ENCODE measurements at places on chromosomes 4 and X.

DNA sequence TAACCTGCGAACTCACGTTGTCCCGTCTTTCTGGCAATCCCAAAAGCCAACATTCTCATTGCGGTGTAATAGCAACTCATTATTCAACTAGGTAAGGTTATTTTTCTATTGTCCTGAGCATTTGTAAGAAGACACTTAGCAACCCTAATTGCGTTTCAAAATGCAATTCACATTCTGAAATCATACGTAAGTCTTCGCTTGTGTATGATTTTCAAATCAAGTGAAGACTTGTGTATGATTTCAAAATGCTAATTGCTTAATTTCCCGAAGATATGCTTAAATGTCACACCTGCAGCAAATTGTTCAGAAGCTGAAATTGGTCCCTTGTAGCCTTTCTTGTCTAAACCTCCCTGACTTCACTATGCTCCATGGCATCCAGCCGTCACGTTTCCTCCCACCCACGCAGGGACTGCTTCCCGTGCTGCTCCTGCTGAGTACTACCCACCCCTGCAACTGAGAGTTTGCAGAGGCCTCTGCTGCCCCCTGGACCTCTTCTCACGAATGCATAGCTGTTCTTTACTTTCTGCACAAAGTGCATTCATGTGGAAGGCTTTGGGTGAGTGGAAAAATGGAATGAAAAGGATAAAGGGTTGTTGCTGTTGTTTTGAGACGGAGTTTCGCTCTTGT is 40.8 kb upstream of the CLDN24 start:
- DNase-seq = peak; percentile 30

- DNase-seq = no peak
These were observed 63.4 kb downstream of the NFKB1 start for GRCh38 chr4:102564399-102565059.

DNA sequence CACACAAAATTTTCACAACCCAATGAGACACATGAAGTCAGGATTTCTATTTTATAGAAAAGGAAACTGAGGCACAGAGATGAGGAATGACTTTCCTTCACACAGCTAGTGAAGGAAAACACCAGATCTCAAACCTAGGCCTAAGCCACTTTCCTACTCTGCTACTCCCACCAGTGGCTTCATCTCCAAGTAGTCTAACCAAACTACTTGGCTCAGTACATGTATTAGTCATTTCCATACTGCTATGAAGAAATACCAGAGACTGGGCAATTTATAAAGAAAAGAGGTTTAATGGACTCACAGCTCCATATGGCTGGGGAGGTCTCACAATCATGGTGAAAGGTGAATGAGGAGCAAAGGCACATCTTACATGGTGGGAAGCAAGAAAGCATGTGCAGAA is 196.6 kb downstream of the EVC2 start:
- DNase-seq = no peak

DNA sequence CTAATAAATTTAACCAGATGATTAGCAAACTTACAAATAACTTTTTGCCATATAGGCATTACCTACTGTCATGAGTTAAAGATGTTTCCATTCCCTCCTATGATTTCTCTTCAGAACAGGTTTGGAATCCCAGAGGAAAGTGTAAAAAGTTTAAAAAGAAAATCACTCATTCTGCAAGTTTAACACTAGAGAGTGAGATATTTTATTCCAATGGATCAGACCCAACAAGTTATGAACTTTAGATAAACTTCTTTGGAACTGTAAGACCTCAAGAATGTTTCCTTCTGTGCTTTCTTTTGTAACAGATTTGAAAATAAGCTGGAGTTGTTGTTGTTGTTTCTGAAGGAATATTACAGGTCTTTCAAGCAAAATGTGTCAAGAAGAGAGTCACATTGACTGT is 51.6 kb downstream of the PPP3CA start:
- DNase-seq = no peak

DNA sequence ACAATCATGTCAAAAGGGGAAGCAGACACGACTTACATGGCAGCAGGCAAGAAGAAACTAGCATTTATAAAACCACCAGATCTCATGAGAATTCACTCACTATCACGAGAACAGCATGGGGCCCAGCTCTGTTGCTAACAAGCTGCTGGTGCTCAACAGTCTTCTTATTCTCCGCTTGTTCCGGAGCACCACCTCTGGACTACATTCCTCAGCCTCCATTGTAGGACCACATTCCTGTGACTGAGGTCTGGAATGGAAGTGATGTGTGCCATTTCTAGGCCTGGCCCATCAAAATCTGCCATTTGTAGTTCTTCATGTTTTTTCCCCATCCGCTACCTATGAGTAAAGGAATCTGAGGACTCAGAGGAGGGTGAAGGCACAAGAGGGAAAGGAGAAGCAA is 111.5 kb upstream of the PTCHD1 start:
- DNase-seq = no peak

DNA sequence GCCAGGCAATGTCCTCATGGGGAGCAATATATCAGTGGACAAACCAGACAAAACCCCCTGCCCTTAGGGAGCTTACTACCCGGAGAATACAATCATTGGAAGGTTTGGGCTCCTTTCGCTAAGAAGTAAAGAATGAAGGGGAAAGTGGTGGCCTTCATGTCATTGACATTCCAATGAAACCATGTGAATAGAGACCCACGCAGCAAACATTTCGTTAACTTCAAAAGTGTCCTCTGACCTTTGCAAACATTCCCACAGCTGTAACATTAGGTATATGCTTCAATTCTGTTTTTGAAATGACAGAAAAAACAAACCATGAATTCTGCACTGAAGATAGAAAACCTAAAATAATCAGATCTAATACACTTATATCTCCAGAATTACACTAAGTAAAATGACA is 7.0 kb downstream of the ATP8A1 start:
- no peak for DNase-seq

DNA sequence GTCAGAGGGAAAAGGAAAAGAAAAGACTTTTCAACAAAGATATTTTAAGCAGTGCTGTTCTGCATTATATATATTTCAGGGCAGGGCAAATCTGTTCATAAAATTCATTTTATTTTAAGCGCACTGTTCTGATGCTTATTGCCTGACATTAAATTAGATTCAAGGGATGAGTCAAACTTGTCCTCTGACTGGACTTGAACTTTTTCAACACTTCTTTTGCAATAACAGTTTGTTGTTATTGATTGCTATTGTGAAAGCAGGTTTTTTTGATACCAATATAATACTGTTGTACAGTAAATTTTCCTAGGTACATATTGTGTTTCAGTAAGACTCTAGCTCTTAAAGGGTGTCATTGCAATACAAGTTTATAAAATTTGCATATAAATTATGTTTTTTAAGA is 481.3 kb downstream of the NAF1 start:
- DNase-seq = no peak

GRCh38 chr4:53804719-53805118 is 213.4 kb upstream of the LNX1 start:
- DNase-seq = peak; percentile 72

- no peak for DNase-seq
These were observed 418.0 kb downstream of the SH2D1A start for GRCh38 chrX:124764354-124764753.

GRCh38 chr4:153553819-153554170 is 87.6 kb downstream of the TMEM131L start:
- DNase-seq = no peak

- no peak for DNase-seq
These were observed 46.5 kb upstream of the FAT4 start for GRCh38 chr4:125268068-125268755.

- no peak for DNase-seq
These were observed 3.2 kb downstream of the GATA1 start for GRCh38 chrX:48789366-48790220.

GRCh38 chr4:159540501-159540900 is 437.6 kb downstream of the RAPGEF2 start:
- DNase-seq = peak; percentile 21

- DNase-seq = no peak
These were observed 23.3 kb downstream of the UCHL1 start for GRCh38 chr4:41280010-41280409.

DNA sequence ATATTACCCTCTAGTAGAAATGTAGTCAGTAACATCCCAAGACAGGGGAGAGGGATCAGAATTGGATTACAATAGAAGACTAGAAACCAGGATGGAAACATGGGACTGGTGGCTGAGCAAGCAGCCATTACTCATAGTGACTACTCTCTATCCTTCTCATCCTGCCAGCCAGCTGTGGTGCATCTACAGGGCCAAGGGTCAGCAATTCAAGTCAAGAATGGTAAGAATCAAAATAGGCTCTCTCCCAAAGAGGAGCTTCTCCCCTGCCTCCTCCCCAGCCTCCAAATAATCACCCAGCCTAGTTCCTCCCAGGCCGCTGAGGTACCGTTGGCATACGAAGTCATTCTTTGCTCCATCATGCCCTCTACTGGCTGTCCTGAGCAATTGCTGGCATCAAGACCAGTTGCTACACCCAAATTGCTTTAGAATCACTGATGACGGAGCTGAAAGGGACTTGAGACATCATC is 19.4 kb downstream of the AWAT2 start:
- DNase-seq = peak; percentile 49

- DNase-seq = peak; percentile 27
These were observed 951 bp downstream of the SH3BP2 start for GRCh38 chr4:2793586-2794485.

- DNase-seq = no peak
These were observed 27.9 kb downstream of the PKD2 start for GRCh38 chr4:88035292-88035691.

- no peak for DNase-seq
These were observed 134.8 kb upstream of the PPARGC1A start for GRCh38 chr4:24024605-24025004.

DNA sequence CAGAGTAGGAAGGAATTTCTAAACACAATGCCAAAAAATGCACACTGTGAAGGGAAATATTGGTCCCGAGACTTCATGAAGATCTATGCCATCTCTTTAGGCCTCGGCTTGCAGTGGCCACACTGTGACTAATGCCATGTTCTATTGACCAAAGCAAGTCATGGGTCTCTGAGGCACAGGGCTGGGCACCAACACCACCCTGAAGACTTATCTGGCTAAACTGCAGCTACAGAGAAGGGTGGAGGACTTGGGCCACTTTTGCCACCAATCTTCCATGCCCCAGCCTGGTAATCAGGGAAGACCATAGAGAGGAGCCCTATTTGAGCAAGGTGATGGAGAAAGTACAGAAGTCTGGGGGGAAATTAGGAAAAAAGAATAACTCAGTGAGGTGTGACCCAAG is 42.1 kb downstream of the HMX1 start:
- DNase-seq = no peak

- DNase-seq = no peak
These were observed 73.9 kb downstream of the GC start for GRCh38 chr4:71709961-71710360.

GRCh38 chrX:3320471-3321046 is 25.9 kb downstream of the MXRA5 start:
- no peak for DNase-seq

DNA sequence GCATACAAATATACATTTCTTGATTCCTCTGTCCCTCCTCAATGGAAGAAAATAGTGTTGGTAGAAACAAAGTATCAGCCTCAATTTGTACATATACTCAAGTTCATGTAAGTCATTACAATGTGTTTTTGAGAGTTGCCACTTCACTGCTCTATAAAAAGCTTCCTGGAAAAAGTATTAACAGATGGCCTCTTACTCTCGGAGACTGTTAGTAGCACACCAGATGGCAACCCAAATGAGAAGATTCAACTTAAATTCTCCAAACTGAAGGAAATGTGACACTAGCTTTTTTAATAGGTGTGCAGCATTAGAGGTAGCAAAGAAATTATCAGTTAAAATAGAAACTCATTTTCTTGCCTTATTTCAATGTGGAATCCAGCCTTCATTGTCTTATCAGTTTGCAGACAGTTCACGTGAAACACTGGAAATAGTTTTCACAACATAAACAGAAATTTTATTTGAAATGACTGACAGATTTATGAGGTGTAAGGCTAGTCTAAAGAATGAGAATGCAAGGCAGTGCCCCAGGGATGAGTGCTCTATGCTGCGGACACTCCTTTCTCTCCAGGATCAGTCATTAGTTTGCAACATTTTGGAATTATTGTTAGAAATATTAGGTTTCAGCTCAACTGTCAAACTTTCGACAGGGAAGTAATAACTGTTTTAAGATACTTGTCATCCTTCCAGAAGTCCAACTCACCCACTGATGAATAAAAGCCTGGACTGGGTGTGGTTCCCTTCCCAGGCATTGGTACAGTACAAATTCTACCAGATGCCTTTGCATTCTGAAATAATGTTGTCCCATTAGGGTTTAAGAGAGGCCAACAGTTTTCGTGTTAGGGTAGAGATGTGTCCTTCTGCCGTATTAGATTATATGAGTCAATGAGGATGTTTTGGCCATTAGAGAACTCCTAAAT is 50.9 kb downstream of the IDS start:
- no peak for DNase-seq

DNA sequence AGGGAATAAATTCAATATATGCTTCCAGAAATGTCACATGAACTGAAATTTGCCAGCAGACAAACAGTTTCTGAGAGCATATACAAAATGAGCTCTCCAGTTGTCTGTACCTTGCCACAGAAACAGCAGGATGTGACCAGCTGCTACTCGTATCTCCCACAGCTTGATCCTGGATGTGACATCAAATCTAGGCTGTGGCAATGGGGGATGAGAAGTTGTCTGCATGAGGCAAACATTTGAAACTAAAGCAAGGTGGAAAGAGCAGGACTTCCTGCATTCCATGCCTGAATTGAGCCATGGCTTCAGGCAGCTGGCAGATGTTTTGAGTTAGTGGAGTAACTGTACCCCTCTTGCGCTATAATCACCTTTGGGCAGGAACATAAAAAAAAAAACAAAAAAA is 1724.0 kb downstream of the RPA4 start:
- DNase-seq = no peak

DNA sequence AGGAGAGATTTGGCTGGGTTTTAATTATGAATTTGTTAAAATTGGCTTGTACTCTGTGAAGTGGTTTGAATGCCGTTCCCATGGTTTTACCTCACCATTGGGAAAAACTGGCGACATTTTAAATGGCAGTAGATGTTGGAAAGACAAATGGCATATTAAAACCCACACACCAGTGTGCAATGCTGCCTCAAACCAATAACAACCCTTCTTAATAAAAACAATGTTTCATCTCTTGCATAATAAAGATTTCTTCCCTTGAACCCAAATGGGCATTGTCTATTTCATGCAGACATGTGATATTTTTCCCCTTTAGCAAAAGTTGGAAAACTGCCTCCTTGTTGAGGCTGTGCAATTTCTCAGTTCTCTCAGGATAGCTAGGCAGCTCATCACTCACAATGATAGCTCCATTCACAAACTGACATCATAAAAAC is 33.7 kb downstream of the GABRB1 start:
- no peak for DNase-seq

- no peak for DNase-seq
These were observed 13.6 kb upstream of the SEPTIN6 start for GRCh38 chrX:119706616-119707015.

- no peak for DNase-seq
These were observed 51.7 kb upstream of the C1QTNF7 start for GRCh38 chr4:15376145-15376544.
